Upper lobe of right lung (tissue), 1 donor: ENCODE measurements at places on chromosomes 16 and 17. TPM values are rescaled to one million over a fixed set of nuclear protein-coding genes. Genes with fewer than 3 reads are reported as not detected.

GRCh38 chr16:56262551-56263245, 71.4 kb downstream of the GNAO1 start:
- H3K27me3 ChIP-seq: no peaks in the 10 kb centered on the region
- no peak for DNase-seq
- no peak overlapping the region for H3K4me3 ChIP-seq
- H3K4me1 ChIP-seq: peaks cover 3% of the 10 kb centered on the region
- no peaks in the 10 kb centered on the region for H3K36me3 ChIP-seq

- peaks cover 83% of the 10 kb centered on the region for H3K36me3 ChIP-seq
- no peak for DNase-seq
- no peaks in the 10 kb centered on the region for H3K4me1 ChIP-seq
- H3K4me3 ChIP-seq: no peak overlapping the region
Measured at GRCh38 chr17:60065136-60065535, 13.6 kb downstream of the HEATR6 start.

- H3K27ac ChIP-seq: no peak overlapping the region
- no peak for DNase-seq
- no peaks in the 10 kb centered on the region for H3K4me1 ChIP-seq
- H3K36me3 ChIP-seq: no peaks in the 10 kb centered on the region
- H3K27me3 ChIP-seq: no peaks in the 10 kb centered on the region
Measured at GRCh38 chr17:78278139-78278741, 46.8 kb downstream of the TMEM235 start.

- H3K27me3 ChIP-seq: peaks cover 16% of the 10 kb centered on the region
- H3K4me3 ChIP-seq: no peak overlapping the region
- H3K27ac ChIP-seq: no peak overlapping the region
- H3K36me3 ChIP-seq: no peaks in the 10 kb centered on the region
Measured at GRCh38 chr17:49925921-49926320, 43.1 kb upstream of the DLX4 start.

GRCh38 chr17:76833034-76833644, 35.1 kb upstream of the MGAT5B start:
- no peak for DNase-seq
- H3K36me3 ChIP-seq: no peaks in the 10 kb centered on the region
- H3K27ac ChIP-seq: no peak overlapping the region
- no peaks in the 10 kb centered on the region for H3K27me3 ChIP-seq
- no peaks in the 10 kb centered on the region for H3K4me1 ChIP-seq
- H3K4me3 ChIP-seq: no peak overlapping the region

GRCh38 chr17:7222093-7222971, 2.6 kb downstream of the ACADVL start:
- peaks cover 61% of the 10 kb centered on the region for H3K36me3 ChIP-seq
- no peak for DNase-seq
- no peak overlapping the region for H3K27ac ChIP-seq
- no peak overlapping the region for H3K4me3 ChIP-seq

GRCh38 chr17:18245038-18245776, 13.3 kb downstream of the FLII start:
- H3K36me3 ChIP-seq: peaks cover 60% of the 10 kb centered on the region
- no peaks in the 10 kb centered on the region for H3K4me1 ChIP-seq
- H3K4me3 ChIP-seq: no peak overlapping the region
- H3K27ac ChIP-seq: no peak overlapping the region
- no peaks in the 10 kb centered on the region for H3K27me3 ChIP-seq

DNA sequence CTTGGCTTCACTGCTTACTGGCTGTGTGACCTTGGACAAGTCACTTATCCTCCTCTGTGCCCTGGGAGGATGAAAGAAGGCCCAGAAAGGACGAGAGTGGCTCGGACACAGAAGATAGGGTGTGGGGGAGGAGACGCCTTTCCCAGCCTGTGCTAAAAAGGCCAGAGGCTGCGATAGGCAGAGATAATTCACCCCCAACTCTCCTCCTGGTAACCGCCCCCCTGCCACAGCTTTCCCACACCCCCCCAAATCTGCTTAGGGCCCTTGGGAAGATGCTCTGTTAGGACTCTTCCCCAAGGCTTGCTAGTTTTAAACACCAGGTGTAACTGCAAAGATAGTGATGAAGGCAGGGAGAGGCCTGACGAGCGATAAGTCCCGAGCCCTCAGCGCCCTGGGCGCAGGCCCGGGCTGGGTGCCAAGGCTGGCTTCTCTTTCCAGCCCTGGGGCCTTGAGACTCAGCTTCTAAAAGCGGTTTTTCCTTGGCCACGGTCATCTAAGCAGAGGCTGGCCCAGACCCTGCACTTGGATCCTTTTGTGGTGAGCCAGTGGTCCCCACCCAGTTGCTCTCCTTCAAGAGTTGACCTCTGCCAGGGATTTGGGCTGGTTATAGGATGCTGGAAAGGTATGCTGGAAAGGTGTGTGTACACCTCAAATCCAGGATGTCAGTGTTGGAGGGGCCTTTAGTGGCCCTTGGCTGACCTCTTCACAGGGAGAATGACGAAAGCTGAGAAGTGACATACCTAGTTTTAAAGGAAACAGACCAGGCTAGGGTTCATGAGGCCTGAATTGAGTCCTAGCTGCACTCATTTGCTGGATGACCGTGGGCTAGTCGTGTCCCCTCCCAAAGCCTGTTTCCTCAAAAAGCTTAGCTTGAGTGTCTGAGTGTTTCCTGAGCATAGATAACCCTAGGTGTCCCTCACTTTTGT, 3.4 kb upstream of the PPP1R9B start:
- no peaks in the 10 kb centered on the region for H3K36me3 ChIP-seq
- DNase-seq: peak; percentile 67
- H3K4me3 ChIP-seq: no peak overlapping the region
- no peaks in the 10 kb centered on the region for H3K27me3 ChIP-seq

- no peak overlapping the region for H3K4me3 ChIP-seq
- no peaks in the 10 kb centered on the region for H3K27me3 ChIP-seq
- H3K27ac ChIP-seq: no peak overlapping the region
- H3K4me1 ChIP-seq: peaks cover 7% of the 10 kb centered on the region
- no peaks in the 10 kb centered on the region for H3K36me3 ChIP-seq
Measured at GRCh38 chr17:78019367-78019975, 61.0 kb downstream of the TNRC6C start.

DNA sequence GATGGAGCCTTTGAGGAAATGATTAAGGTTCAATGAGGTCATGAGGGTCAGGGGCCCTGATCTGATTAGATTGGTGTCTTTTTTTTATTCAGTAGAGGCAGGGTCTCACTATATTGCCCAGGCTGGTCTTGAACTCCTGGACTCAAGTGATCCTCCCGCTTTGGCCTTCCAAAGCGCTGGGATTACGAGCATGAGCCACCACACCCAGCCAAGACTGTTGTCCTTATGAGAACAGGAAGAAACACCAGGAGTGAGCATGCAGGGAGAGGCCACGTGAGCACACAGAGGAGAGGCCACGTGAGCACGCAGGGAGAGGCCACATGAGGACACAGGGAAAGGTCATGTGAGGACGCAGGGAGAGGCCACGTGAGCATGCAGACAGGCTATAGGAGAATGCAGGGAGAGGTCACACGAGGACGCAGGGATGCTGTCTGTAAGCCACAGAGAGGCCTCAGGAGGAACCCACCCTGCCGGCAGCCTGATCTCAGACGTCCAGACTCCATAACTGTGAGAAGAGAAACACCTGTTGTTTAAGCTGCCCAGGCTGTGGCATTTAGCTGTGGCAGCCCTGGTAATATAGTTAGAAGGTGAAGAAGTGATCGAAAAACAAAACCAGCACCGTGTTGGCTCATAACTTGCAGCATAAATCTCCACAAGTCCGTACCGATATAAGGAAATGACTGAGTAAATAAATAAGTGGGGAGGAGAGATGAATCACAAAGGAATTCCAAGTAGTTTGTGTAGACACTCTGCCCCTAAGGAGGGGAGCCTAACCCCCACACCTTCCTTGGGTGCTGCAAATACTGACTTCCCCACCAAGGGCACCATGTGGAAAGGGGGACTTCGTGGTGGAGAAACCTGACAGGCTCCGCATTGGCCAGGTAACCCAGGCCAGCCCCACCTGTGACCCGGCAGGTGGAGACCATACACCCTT, 14.6 kb upstream of the CSNK1D start:
- DNase-seq: peak; percentile 93
- H3K27me3 ChIP-seq: no peaks in the 10 kb centered on the region
- H3K27ac ChIP-seq: peak overlapping the region; percentile 85
- H3K4me1 ChIP-seq: peaks cover 27% of the 10 kb centered on the region
- no peaks in the 10 kb centered on the region for H3K36me3 ChIP-seq
- no peak overlapping the region for H3K4me3 ChIP-seq

DNA sequence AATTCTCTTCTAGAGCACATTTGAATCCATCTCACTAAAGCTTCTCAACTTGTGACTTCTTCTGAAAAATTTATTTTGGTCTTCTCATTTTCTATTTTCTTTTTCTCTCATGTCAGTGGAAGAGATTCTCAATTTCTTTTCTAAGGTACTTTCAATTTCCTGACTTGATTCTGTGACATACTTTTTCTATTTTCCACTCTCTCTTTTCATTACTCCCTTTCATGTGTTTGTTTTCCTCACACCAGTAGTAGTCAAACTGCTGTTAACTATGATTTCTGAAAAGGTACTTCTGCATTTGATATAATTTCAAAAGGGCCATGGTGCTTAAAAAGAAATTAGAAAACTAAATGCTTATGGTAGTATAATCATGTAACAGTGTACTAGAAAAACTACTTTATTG, 41.9 kb downstream of the NFAT5 start:
- H3K36me3 ChIP-seq: peaks cover 7% of the 10 kb centered on the region
- H3K4me1 ChIP-seq: peaks cover 13% of the 10 kb centered on the region
- H3K4me3 ChIP-seq: no peak overlapping the region
- no peak overlapping the region for H3K27ac ChIP-seq
- no peaks in the 10 kb centered on the region for H3K27me3 ChIP-seq
- DNase-seq: no peak

- H3K27ac ChIP-seq: peak overlapping the region; percentile 88
- H3K4me3 ChIP-seq: peak overlapping the region; percentile 67
- H3K36me3 ChIP-seq: no peaks in the 10 kb centered on the region
- no peaks in the 10 kb centered on the region for H3K27me3 ChIP-seq
- peaks cover 17% of the 10 kb centered on the region for H3K4me1 ChIP-seq
- DNase-seq: peak; percentile 87
Measured at GRCh38 chr16:69727916-69728270, 1.5 kb upstream of the NQO1 start.

DNA sequence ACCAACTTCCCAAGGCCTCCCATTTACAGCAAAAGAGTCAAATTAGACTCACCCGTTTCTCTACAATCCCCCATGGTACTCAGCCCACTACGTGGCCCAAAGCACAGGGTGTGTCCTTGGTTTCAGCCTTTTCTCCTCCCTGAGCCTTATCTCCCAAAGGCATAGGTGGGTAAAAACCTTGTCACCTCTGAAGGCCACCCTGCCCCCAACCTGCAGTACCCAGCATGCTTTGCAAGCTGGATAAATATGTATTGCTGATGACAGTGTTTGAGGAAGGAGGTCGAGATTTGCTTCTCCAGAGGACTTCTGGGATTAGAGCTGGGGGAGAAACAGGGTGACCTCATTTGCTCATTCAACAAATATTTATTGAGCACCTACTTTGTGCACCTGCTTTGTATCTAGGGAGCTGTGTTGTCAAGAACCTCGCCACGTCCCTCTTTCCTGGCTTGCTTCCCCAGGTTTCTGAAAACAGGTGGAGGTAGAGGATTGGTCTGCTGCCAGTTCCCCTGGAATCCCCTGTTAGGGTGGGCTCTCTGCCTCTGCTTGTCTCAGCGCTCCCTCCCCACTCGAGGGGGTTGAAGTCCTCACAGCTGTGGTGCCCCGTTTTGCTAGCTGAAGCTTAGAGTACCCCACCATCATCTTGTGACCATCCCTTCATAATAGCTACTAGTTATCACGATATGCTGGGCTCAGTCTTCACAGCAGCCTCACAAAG, 3.0 kb downstream of the LASP1 start:
- peaks cover 75% of the 10 kb centered on the region for H3K4me1 ChIP-seq
- peak overlapping the region; percentile 86 for H3K4me3 ChIP-seq
- H3K36me3 ChIP-seq: peaks cover 1% of the 10 kb centered on the region
- H3K27me3 ChIP-seq: no peaks in the 10 kb centered on the region
- no peak for DNase-seq

DNA sequence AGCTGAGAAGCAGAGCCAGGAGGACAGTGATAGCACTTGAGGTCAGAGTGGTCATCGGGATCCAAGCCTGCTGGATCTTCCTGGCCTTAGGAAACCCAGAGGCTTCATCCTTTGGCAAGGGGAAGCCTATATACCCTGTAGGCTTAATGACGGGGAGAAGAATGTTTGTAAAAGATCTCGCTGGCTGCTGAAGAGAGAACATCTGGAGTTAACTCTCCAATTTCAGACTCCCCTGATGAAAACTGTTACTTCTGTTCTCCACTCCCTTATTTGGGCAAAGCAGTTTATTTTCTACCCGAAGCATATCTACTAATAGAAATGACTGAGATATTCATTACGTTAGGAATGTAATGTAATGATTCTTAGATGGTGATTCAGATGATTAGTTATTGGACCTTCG, 487.0 kb downstream of the CDH13 start:
- no peaks in the 10 kb centered on the region for H3K4me1 ChIP-seq
- no peak for DNase-seq
- no peak overlapping the region for H3K27ac ChIP-seq
- no peaks in the 10 kb centered on the region for H3K36me3 ChIP-seq
- no peaks in the 10 kb centered on the region for H3K27me3 ChIP-seq

- H3K4me1 ChIP-seq: no peaks in the 10 kb centered on the region
- H3K27me3 ChIP-seq: no peaks in the 10 kb centered on the region
- H3K36me3 ChIP-seq: no peaks in the 10 kb centered on the region
- no peak overlapping the region for H3K27ac ChIP-seq
Measured at GRCh38 chr17:56182081-56182480, 28.8 kb downstream of the ANKFN1 start.

Gene PPM1D
- 22.3 TPM for total RNA-seq

Gene TM4SF5
- total RNA-seq: not detected

Gene SMTNL2
- total RNA-seq: 2.7 TPM

Gene APRT
- 85.2 TPM for total RNA-seq

Gene NOS2
- total RNA-seq: 0.55 TPM

Gene MARCHF10
- total RNA-seq: not detected

Gene TBC1D26
- total RNA-seq: not detected
